Bronchial epithelial cell (primary cell): ENCODE measurements at places on chromosomes 11 and 22. TPM values are rescaled to one million over a fixed set of nuclear protein-coding genes. Genes with fewer than 3 reads are reported as not detected.

DNA sequence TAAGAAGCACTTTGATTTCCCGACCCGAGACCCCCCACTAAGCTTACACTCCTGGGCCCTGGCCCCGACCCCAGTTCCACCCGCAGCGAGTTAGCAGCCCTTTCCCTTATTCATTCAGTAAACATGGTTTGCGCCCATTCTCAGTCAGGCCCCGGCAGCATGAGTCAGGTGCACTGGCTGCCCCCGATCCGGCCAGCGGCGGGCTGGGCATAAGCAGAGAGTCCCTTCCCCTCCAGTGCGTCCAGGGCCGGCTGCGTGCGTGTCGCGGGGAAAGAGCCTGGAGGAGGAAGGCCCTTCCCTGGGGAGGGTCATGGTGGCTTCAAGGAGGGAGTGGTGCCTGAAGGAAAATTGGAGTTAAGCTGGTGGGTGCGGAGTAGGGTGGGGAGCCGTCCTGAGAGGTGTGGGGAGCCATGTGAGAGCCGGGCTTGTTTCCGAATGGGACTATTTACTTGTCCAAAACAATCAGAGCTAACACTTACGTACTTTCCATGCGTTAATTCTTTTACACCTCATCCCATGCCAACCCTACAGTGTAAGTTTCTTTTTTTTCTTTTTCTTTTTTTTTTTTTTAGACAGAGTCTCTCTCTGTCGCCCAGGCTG is 657 bp downstream of the IGHMBP2 start:
- peak; percentile 29 for DNase-seq

DNA sequence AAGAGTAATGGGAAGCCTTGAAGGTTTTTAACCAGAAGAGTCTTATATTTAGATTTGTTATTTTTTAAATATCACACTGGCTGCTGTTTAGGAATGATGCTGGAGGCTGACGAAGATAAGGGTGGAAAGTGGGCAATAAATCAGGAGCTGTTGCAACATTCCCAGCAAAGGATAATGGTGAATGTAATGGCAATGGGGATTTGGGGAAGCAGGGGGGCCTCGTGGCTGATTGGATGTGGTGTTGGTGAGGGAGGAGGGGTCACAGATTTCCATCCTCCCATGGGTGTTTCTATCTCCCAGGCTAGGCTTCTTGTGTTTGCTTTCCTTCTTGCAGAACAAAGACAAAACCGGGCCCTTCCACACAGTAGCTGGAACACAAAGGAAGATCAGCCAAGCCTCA is 80.8 kb downstream of the PIWIL4 start:
- no peak for DNase-seq

GRCh38 chr11:24497831-24498230 is 978 bp downstream of the LUZP2 start:
- DNase-seq: no peak

DNA sequence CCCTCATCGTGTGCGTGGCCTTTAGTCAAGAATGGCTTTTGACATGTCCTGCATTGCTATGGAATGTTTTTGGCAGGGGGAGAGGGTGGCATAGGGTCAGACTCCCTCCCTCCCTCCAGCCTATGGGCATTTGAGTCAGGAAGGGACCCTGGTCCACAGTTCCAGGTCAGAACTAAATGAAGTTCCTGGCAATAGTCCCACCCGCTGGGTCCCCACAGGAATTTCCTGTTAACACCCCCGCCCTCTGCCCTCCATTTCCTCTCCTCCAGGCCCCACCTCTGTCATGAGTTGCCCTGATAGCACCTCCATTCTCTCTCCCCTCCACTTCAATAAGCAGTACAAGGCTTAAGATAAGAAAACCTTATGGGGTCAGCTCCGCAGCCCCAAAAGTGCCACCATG is 40.8 kb upstream of the LMO2 start:
- no peak for DNase-seq

DNA sequence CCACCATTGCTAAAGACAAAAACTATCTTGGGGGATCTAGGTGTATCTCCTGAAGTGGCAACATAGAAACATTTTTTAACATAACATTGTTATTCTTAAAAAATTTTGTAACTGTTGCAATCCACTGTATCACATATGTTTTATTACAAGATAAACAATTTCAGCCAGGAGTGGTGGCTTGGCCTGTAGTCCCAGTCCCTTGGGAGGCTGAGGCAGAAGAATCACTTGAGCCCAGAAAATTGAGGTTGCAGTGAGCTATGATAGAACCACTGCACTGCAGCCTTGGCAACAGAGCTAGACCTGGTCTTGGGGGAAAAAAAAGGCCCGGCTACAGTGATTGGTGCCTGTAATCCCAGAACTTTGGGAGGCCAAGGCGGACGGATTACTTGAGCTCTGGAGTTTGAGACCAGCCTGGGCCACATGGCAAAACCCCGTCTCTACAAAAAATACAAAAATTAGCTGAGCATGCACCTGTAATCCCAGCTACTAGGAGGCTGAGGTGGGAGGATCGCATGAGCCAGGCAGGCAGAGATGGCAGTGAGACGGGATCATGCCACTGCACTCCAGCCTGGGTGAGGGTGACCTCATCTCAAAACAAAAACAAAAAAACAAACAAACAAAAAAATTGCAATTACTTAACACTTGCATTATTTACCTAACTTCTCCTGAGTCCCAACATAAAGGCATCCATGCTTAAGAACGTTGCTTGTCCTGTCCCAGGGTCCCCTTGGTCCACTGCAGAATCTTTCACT is 1.5 kb upstream of the DEPDC5 start:
- no peak for DNase-seq

DNA sequence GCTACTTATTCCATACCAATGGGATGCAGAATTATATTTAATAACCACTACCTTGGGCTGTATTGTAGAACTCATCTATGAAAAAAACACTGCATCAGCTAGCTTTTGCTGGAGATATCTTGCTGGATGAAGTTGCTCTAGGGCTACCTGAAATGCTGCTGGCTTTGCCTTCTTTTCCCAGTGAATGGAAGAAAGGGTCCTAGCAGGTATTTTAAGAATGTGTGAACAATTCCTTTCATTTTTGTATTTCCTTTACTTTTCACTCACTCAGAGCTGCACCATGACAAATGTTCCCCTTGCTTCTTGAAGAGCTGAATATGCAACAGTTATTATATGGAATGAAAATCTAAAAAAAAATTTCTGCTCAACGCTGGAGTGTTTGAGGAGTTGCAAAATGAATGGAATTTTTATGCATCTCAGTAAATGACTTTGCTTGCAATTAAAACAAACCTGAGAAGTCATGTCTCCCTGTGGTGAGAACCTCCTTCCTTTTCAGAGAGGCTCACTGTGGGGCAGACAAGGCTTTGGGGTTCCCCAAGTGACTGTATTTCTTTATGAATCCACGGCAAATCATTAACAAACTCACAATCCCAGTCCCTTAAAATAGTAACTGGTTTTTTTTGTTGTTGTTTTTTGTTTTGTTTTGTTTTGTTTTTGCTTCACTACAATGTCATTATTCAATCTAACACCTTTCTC is 566.8 kb upstream of the KIRREL3 start:
- DNase-seq: no peak

- DNase-seq: no peak
These were observed 6.6 kb upstream of the FUT4 start for GRCh38 chr11:94537031-94537600.

- DNase-seq: peak; percentile 76
These were observed 11.3 kb upstream of the TRIM29 start for GRCh38 chr11:120149246-120149645.

- peak; percentile 83 for DNase-seq
These were observed 58.3 kb upstream of the VSTM5 start for GRCh38 chr11:93908689-93909088.

RTN4RL2 gene
- not detected in 2 replicates for total RNA-seq

TNNT3 gene
- not detected in 2 replicates for total RNA-seq

OR4D5 gene
- not detected in 2 replicates for total RNA-seq
